ENCODE measurements at places on chromosomes 16 and 17.

- peak; percentile 26 for DNase-seq
Observed at GRCh38 chr16:12061336-12062055, 85.0 kb downstream of the SNX29 start.

GRCh38 chr17:59298521-59298920 is 32.9 kb upstream of the YPEL2 start:
- DNase-seq: no peak

- DNase-seq: peak; percentile 54
Observed at GRCh38 chr17:76529224-76530094, 8.1 kb downstream of the CYGB start.

DNA sequence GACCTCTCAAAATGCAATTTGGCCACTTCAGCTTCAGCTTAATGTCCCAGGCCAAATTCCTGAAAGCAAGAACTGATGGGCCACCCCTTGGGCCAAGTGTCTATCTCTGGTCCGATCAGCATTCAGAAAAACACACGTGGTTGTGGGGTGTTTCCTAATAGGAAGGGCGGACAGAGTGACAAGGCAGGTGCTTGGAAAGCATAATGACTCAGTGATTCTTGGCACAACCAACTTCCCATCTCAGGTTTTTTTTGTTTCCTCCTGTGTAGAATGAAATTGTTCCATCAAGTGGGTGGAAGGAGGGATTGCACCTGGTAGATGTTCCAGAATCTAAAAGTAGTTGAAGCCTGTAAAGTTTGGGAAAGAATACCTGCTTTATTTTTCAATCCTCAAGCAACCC is 155.6 kb downstream of the HS3ST2 start:
- no peak for DNase-seq

- DNase-seq: no peak
Observed at GRCh38 chr16:77488652-77489051, 53.8 kb upstream of the ADAMTS18 start.

DNA sequence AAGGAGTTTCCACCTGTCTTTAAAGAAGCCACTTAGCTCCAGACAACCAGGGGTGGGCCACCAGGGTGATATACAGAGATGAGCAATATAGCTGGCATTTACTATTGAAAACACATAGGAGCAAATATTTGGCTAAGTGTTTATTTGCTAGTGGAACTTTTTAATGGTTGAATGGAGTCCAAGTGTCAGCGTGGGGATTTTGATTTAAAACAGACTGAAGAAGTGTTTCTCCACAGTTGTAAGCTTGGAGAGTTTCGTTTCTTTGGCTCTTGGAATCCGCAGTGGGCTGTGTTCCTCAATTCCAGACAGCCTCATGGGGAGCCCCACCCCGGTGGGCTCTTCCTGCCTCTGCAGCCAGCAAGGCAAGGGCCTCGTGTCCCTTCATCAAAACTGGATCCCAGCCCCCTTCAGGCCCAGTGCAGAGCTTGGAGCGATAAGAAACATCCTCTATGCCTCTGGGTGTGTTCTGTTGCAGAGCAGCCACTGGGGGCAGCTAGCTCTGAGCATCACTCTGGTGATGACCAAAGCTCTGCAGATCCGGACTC is 36.1 kb downstream of the NOG start:
- DNase-seq: no peak

GRCh38 chr17:63819131-63819530 is 8.1 kb upstream of the PSMC5 start:
- no peak for DNase-seq

DNA sequence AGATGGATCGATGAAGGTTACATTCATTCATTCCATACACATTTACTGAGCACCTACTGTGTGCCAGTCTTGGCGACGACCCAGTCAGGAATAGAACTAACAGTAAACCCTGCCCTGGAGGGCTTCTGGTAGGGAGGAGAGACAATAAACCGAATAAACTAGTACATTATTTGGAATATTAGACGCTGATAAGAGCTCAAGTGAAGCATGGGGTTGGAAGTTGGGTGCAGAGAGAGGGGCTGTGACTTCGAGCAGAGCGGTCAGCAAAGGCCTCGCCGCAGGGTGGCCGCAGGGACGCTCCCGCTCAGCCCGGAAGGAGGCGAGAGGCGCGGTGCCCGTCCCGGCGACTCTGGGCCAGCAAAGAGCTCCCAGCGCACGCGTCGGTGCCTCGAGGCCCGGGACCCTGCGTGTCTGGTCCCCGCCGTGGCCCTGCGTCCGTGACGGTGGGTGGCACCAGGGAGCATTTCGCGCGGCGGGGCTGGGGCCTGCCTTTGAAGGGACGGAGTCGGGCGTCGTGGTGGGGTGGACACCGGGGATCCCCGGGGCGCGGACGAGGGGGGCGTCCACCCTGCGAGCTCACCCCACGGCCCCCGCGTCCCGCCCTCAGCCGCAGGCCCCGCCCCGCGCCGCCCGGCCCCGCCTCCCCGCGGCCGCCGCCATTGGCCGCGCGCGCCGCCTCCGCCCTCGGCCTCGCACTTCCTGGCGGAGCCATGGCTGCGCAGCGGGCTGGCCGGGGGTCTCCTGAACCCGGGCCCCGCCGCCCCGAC is at the start of gene KLHL36:
Gene KLHL36 (plus strand): TSS at position 684 of the 767 bp plus-strand sequence. CDS start 2,357 bp downstream, outside the sequence.
- DNase-seq: no peak

DNA sequence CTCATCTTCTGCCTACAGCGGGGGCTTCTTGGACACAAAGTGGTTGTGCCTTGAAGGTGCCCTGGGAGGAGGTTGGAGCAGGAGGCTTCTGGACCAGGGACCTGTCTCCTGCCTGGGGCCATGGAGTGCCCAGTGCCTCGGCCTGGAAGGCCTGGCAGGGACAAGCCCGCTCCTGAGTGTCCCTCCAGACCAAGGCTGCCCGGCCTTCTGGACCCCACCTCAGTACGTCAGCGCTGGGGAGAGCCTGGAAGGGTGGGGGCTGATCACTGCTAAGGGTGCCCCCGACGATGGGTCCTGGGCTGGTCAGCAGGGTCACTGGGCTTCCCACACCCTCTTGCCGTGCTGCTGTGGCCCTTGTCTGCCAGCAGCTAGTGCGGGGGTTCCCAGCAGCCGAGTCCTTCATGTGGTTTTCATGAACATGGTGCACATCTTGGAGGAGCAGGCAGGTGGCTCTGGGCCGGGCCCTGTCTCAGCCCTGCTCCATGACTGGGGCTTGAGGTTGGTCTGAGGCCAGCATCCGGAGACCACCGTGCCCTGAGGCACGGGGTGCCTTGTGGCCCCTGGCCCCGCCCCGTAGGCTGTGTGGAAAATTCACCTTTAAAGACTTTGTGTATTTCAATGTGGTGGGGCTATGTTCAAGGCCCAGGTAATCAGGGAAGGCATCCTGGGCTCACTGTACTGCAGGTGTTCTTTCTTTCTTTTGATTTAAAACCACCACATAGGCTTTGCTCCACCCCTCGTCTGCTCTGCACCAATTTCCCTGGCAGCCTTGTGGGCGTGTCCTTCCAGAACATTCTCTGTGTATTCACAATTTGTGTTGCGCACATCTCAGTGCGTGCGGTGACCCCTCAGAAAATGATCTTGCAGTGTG is 22.4 kb downstream of the MGRN1 start:
- DNase-seq: no peak

DNA sequence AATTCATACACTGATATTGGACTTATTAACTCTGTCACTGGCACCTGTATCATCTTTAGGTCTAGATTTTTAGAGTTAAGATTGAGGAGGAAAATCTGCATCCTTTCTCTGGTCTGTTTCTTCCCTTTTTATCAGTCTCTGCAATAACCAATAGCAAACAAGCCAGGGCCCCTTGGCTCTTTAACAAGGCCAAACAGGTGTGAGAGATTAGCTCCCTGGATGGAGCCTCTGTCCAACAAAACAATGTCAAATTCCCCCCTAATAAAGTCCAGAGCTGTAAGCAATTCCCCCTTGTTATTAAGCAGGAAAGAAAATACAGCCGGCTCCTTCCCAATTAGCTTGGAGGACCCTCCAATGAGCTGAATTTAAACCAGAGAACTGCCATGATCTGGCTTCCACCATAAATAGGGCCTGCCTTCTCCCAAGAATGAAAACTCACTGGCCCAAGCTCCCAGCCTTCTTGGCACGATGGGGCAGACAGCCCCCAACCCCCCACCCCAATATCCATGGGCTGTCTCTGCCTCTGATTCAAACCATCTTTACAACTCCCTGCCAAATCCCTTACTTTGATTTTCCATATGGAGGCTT is 56.1 kb upstream of the SOX9 start:
- DNase-seq: no peak

- no peak for DNase-seq
Observed at GRCh38 chr16:87458424-87458915, 34.4 kb downstream of the ZCCHC14 start.

DNA sequence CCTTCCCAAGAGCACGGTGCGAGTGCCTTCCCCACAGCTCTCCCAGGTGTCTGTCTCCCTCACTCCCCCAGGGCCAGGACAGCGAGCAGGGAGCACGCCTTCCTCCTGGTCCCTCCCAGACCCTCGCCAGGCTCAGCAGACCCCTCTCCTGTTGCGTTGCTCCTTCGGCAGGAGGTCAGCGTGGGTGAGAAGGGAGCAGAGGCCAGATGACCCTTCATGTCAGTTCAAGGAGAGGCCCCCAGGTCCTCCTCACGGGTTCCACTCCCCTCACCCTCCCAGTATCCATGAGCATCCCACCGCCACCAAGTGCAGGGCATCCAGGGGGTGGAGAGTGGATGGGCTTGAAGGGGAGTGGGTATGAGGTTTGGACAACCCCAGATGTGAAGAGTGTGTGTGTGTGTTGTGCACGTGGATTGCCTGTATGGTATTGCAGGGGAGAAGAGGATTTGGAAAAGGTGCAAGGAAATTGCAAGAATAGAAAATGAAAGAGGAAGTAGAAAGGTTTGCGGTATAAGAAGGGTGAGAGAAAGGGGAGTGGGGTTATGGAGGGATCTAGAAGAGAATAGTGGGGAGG is 17.7 kb downstream of the SGCA start:
- DNase-seq: peak; percentile 52

DNA sequence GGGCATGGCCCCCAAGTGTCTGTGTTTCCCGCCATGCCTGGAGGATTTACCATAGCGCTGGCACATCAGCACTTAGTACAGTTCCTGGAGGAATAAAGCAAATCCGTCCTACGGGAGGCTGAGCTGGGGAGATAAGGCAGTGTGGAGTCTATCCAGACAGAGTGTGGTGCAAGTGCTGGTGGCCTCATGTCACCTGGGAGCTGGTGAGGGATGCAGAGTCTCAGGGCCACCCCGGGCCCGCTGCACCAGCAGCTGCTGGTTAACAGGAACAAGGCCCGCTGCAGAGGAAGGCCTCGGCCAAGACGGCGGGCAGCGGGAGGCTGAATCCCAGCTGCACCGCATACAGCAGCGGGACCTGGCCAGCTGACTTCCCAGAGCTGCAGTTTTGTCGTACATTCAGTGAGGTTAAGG is 57.3 kb upstream of the CDC42EP4 start:
- DNase-seq: no peak

- DNase-seq: no peak
Observed at GRCh38 chr16:58999762-59000161, 265.6 kb upstream of the GOT2 start.

DNA sequence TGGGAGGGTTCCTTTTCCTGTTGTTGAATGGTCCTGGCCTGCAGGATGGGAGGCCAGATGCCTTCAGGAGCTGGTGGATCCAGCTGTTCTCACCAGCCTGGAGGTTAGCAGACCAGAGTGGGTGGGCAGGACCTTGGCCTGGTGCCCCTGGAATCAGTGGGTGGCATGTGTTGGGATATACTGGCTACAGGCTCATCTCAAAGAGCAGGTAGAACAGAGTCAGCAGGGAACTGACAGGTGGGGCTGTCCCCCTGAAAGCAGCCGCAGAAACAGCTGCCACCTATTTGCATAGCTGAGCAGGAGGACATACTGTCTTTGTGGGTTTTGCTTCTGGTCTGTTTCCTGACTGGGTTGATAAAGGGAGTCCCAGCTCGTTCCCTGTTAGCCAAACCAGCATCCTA is 144.1 kb downstream of the RAB11FIP4 start:
- no peak for DNase-seq

DNA sequence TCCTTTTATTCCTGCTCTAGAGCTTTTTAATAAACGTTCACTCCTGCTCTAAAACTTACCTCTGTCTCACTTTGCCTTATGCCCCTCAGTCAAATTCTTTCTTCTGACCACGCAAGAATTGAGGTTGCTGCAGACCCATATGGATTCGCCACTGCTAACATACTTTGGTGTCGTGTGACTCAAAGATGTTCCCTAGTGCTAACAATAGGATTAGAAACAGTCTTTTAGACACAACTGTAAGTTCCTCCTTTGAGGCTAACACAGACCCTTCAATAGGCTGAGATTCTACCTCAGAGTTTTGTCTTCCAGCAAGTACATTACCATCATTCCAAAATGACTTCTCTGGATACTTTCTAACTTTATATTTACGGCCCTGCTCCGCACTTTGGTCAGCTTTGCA is 149.5 kb upstream of the COX10 start:
- DNase-seq: no peak

GRCh38 chr16:66517586-66518263 is 32.2 kb downstream of the TK2 start:
- DNase-seq: no peak

DNA sequence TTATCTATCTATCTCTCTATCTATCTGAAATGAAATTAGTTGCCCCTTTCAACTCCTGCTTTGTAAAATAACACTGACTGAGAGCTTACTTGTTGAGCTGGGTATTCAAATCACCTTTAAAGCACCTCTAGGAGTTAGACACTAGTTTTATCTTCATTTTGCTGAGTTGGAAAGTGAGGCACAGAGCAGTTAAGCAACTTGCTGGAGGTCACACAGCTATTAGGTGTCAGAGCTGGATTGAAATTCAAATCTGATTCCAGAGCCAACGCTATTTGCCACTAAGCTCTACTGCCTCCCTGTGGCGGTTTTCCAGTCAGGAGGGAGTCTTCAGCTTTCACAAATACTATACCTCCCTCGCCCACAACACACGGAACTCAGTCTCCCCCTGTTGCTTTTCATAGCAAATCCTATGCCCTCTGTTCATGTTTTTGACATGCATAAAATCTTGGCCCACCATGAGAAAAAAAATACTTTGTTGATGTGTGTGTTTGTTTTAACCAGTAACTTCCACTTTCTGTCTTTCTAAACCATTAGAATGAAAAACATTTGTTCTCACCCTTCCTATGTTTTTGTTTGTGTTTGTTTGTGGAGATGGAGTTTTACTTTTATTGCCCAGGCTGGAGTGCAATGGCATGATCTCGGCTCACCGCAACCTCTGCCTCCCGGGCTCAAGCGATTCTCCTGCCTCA is 74.8 kb upstream of the SMURF2 start:
- DNase-seq: peak; percentile 32

GRCh38 chr16:22282254-22282892 is 14.8 kb upstream of the POLR3E start:
- DNase-seq: no peak

DNA sequence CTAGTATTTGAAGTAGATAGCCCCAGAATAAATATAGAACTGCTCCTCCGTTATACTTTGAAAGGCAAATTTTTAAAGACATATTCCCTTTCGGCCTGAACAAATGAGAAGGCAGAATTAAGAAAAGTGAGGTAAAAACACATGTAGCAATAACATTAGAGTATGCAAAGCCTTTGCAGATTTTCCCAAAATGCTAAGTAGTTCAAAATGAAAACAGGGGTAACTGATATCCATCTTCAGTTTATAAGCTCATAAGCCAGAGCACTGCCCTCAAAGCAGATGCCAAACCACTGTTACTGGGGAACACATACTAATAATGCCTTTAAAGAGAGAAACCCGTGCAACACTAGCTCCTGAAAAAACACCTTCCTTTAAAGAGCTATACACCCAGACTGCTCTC is 51.3 kb upstream of the CLEC18B start:
- no peak for DNase-seq
